ENCODE measurements at places on chromosomes 3 and 15. TPM values are rescaled to one million over a fixed set of nuclear protein-coding genes. Genes with fewer than 3 reads are reported as not detected.
A peak's percentile ranks its signal among the peaks of the same experiment; 100 is the strongest.

The ALG1L2 gene
- polyA plus RNA-seq = 0.49 TPM

GRCh38 chr3:42831321-42831713 lies 22.1 kb downstream of the ACKR2 start:
- H3K36me3 ChIP-seq = no peaks in the 10 kb centered on the region
- no peaks in the 10 kb centered on the region for H3K4me1 ChIP-seq
- H3K4me3 ChIP-seq = no peak overlapping the region
- peak; percentile 71 for DNase-seq
- no peak overlapping the region for H3K27ac ChIP-seq

DNA sequence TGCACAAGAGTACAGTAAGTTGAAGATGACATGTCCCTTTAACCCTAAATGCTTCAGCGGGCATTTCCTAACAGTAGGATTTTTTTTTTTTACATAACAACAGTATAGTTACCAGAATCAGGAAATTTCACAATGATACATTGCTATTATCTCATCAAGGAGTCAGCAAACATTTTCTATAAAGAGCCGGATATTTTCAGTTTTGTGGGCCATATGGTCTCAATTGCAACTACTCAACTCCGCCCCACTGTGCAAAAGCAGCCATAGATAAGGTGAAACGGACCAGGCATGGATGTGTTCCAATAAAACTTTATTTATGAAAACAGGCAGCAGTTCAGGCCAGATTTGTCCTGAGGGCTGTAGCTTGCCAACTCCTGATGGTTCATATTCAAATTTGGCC lies 130.6 kb downstream of the SMAD6 start:
- no peak overlapping the region for H3K4me3 ChIP-seq
- H3K4me1 ChIP-seq = peaks cover 42% of the 10 kb centered on the region
- peak overlapping the region; percentile 82 for H3K27ac ChIP-seq
- peak; percentile 91 for DNase-seq

- DNase-seq = no peak
- no peaks in the 10 kb centered on the region for H3K27me3 ChIP-seq
- H3K4me1 ChIP-seq = no peaks in the 10 kb centered on the region
- H3K4me3 ChIP-seq = no peak overlapping the region
- no peaks in the 10 kb centered on the region for H3K36me3 ChIP-seq
Measured at GRCh38 chr3:38088126-38089078, 48.5 kb downstream of the ACAA1 start.

GRCh38 chr3:49665822-49666519 lies 8.2 kb upstream of the APEH start:
- no peaks in the 10 kb centered on the region for H3K4me1 ChIP-seq
- H3K27ac ChIP-seq = no peak overlapping the region
- no peaks in the 10 kb centered on the region for H3K36me3 ChIP-seq
- H3K27me3 ChIP-seq = no peaks in the 10 kb centered on the region
